Choroid plexus epithelial cell (primary cell): ENCODE measurements at places on chromosomes 16 and 17.

DNA sequence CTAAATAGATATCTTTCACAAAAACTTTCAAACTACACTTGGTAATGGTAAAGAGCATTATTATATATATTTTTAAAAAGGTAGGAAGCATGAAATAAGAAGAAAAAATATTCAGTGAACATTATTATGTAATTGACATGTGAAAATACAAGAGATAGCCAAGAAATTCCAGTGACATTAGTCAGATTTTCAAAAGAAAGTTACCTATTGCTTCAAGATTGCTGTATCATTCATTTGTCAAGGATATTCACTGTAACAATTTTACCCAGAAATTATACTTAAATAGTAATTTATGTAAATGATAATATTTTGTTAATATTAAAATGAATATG is 350.2 kb downstream of the KIF2B start:
- DNase-seq, result no peak

- no peak for DNase-seq
These were observed 96.6 kb downstream of the ENGASE start for GRCh38 chr17:79171188-79171587.

- no peak for DNase-seq
These were observed 623 bp upstream of the DDX52 start for GRCh38 chr17:37643869-37644268.

GRCh38 chr16:76503091-76503490 is 225.9 kb downstream of the CNTNAP4 start:
- DNase-seq, result no peak

- DNase-seq, result no peak
These were observed 41.3 kb downstream of the GAS7 start for GRCh38 chr17:10156948-10157607.

GRCh38 chr16:15777533-15778203 is 79.2 kb downstream of the MYH11 start:
- DNase-seq, result peak; percentile 86

DNA sequence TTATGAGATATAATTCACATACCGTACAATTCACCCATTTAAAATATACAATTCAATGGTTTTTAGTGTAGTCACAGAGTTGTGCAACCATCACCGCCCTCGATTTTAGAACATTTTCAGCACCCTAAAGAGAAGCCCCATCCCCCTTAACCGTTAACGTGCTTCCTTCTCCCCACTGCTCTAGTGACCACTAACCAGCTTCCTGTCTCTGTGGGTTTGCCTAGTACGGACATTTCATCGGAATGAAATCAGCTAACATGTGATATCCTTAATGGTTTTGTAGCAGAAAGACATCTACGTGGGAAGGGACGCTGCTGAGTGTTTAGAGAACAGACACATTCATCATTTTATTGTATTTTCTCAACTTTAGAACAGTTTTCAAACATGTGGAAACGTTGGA is 80.8 kb upstream of the HSBP1 start:
- DNase-seq, result peak; percentile 83

- DNase-seq, result peak; percentile 40
These were observed 42.1 kb downstream of the ITGAM start for GRCh38 chr16:31301708-31302400.

DNA sequence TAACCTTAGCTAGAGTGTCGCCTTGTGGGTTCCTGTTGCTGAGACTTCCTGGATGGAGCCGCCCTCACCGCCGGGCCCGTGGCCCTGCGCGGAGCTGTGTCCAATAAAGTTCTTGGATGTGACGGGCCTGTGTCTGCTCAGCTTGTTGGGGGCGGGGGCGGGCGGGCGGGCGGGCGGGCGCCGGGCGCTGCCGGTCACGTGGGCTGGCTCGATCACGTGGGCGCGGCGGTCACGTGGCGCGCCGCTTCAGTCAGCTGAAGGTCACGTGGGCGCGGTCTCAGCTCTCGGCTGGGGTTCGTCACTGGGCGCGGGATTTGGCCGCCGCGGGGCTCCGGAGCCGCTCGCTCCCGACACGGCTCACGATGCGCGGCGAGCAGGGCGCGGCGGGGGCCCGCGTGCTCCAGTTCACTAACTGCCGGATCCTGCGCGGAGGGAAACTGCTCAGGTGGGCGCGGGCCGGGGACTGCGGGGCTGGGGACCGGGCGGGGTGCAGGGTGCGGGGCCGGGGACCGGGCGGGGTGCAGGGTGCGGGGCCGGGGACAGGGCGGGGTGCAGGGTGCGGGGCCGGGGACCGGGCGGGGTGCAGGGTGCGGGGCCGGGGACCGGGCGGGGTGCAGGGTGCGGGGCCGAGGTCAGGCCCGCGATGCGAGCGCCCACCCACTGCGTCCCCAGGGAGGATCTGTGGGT is at the start of gene AMDHD2:
AMDHD2 (plus strand) TSS at position 275 of the 687 bp plus-strand sequence; CDS start at position 363, 88 bp downstream.
- peak; percentile 94 for DNase-seq

- DNase-seq, result no peak
These were observed 62.7 kb downstream of the ARHGAP44 start for GRCh38 chr17:12851901-12852435.

- no peak for DNase-seq
These were observed 18.4 kb downstream of the PLCG2 start for GRCh38 chr16:81797443-81797842.
